ENCODE measurements at places on chromosomes 7 and 10.

- DNase-seq = no peak
Observed at GRCh38 chr7:108525327-108525984, 479 bp downstream of the PNPLA8 start.

GRCh38 chr10:70804421-70804808, 11.3 kb upstream of the SGPL1 start:
- no peak for DNase-seq

- DNase-seq = no peak
Observed at GRCh38 chr7:28052933-28053332, 127.7 kb downstream of the JAZF1 start.

DNA sequence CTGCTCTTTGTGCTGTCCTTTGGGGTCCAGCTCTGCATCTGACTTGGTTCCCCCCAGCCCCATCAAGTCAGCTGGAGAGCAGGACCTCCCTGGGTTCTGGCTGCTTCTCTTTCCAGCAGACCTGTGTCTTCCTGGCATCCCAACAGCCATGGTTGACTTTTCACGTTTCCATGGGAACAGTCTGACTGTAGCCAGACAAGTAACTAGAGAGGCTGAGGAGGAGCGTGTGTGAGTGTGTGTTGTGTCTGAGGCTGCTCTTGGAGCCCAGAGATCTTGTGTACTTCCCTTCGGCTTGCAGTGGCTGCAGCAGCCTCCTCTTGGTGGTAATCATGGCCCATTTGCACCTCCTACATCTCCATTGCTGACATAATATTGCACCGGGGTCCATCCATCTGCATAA, 332.0 kb downstream of the RPS24 start:
- DNase-seq = no peak

DNA sequence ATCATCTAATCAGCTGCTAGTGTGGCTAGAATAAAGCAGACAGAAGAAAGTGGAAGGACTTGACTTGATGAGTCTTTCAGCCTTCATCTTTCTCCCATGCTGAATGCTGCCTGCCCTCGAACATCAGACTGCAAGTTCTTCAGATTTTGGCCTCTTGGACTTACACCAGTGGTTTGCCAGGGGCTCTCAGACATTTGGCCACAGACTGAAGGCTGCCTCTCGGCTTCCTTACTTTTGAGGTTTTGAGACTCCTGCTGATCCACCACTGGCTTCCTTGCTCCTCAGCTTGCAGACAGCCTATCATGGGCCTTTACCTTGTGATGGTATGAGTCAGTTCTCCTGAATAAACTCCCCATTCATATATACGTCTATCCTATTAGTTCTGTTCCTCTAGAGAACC, 26.0 kb downstream of the PLPP4 start:
- DNase-seq = no peak

- DNase-seq = no peak
Observed at GRCh38 chr10:35986756-35987502, 344.8 kb upstream of the FZD8 start.

DNA sequence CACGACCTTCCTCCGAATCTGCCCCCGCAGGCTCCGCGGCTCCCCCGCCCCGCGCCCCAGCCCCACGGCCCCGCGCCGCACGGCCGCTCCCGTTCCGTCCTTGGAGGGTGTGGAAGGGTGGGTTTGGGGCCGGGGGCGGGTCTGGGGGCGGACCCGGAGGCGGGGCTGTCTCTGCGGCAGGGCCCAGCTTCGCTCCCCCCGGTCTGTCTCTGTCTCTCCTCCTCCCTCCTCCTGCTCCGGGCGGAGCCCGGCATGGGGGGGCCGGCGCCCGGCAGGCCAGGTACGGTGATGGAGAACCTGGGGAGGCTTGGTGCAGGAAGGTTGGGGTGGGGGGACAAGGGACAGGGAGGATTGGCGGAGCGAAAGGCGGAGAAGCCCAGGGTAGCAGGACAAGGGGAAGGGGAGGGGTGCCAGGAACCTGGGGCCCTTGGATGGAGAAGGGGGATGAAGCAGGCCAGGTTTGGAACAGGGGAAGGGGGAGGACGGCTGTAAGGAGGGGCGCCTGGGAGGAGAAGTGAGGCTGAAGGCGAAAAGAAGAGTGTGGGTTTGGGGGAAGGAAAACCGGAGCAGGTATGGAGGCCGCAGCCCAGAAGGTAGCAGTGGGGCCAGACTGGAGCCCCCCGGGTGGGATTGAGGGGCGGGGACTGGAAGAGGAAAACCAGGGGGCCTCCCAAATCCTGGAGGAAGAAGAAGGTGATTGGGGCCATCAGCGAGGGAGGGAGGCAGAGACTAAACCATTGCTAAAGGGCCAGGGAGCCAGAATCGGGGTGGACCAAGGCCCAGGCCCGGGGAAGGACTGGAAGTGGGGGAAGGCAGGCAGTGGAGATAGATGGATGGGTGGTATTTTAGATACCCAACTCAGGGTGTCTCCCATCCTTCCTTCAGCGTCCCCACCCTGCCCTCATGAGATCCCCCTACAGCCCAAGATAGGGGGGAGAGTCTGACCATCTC, at the start of gene NYAP1:
Gene NYAP1, plus strand, starts transcription at position 206 of the 951 bp plus-strand sequence. CDS start 1,385 bp downstream, outside the sequence.
- DNase-seq = no peak

DNA sequence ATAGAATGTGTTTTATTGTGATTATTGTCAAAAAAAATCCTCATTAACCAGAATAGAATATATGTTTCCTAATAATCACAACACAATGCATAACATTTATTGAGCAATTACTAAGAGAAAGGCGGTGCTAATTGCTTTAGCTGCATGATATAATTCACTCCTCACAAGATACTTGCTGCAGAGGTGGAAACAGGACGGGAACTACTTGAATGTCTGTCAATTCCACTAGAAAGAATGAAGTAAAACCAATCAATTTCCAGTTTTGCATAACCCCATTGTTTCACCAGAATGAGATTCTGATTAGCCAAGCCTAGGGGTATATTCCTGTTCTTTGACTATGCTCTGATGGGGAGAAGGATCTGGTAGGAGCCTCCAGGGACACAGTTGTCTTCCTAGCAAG, 239.1 kb upstream of the NRP1 start:
- DNase-seq = no peak

DNA sequence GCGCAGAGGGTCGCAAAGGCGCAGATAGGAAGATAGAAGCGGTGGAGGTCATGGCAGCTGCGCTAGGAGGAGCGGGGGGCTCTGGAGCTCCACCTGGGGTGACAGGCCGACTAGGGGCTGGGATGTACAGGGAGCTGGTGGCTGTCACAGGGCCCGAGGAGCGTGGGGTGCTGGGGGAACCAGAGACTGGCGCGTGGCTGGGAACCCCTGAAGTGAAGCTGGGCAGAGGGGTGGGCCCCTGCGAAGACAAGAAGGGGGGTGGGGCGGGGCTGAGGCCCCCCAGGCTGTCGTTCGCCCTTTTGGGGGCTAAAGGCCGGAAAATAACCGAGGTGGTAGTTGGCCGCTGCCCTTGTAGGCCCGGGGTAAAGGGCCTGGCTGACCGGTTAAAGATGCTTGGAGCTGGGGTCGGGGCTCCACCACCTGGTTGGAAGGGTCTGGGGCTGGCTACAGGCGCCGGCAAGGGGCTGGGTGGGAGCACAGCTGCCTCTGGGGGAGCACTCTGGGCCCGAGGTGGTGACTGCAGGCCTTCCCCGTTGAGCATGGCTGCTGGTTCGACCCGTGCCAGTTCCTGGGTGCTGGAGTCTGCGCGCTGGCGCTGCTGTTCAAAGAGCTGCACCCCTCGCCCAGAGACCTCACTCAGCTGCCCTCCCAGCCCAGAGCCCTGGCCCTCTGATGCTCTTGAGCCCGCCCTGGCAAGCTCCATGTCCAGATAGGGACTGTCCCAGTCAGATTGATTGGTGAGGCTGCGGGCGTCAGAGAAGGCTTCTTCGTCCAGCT, 6.8 kb upstream of the MYOZ1 start:
- DNase-seq = no peak

- no peak for DNase-seq
Observed at GRCh38 chr7:143300959-143301935, 13.1 kb downstream of the CASP2 start.

GRCh38 chr7:131608116-131608500, 51.7 kb upstream of the PODXL start:
- no peak for DNase-seq

GRCh38 chr10:7491949-7492659, 81.3 kb upstream of the SFMBT2 start:
- DNase-seq = no peak

- no peak for DNase-seq
Observed at GRCh38 chr7:132065989-132066603, 509.7 kb upstream of the PODXL start.

DNA sequence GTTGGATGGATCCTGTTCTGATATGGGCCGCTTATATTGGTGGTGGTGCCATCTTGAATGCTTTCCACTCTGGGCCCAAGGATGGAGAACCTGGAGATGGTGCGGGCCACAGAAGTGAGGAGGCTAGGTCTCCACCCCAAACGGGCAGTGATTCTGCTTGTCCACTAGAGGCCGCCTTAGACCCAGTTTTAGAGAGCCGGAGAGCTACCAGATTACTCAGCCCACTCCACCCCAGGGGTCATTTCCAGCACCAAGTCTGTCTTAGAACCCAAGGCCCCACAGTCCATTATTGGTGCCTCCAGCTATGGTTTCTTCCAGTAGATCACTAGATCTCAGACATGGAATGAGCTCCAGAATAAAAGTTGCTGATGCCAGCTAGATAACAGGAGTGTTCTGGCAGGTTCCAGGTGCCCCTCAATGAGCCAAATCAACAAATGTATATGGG, 11.8 kb upstream of the CAMK2G start:
- DNase-seq = no peak

DNA sequence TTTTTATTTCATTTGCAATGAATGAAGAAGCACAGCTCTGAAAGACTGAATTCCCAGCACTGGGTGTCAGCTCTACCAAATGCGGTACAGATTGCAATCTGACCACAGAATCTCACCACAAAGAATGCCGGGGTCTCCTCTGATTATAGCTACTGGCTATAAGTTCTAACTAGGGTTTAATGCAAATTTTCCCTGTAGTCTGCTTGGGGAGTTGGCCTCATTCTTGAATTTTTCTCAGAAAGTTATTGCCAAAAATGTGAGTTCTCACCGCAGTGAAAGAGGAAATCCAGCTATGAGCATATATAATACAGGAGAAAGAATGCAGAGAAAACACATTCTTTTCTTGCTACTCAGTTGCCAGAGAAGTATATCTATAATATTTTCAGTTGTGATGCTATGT, 1255.7 kb upstream of the LRRTM3 start:
- DNase-seq = no peak

DNA sequence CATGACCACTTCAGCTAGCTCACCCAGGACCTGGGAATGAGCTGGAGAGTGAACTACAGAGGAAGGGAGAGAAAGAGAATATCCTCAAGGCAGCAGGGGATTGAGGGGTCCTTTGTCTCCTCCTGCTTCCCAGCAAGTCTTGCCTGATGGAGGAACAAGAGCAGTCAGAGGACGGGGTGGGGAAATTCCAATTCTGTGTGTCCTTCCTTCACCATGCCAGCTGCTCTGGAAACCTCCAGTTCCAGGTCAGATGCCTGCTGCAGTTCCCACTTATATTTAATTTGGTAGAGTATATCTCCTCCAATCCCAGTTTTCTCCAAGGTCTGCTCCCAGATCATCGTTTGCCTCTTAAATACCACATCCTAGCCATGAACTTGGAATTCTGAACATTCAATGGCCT, 21.4 kb upstream of the LEP start:
- DNase-seq = no peak

DNA sequence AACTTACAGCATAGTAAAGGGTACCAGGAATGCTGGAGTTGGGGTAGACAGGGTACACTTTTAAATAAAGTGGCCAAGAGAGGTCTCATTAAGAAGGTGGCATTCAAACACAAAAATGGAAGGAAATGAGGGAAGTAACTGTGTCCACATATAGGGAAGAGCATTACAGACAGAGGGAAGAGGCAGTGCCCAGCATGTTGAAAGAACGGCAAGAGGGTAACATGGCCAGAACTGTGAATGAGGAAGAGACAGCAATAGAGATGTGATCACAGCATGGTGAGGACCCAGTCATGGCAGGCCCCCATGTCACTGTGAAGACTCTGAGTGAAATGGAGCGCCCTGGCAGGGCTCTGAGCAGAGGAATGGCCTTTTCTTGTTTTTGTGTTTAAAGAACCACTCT, 35.1 kb upstream of the ZNRF2 start:
- DNase-seq = no peak

GRCh38 chr10:84355106-84355505, 26.7 kb downstream of the CCSER2 start:
- no peak for DNase-seq

- no peak for DNase-seq
Observed at GRCh38 chr7:114102131-114102530, 183.3 kb upstream of the PPP1R3A start.

GRCh38 chr7:191981-192649, at the start of gene FAM20C:
TSS of gene FAM20C (plus strand) at chr7:192571. CDS start at chr7:193200, 629 bp downstream.
- DNase-seq = no peak

- no peak for DNase-seq
Observed at GRCh38 chr10:30185341-30185740, 126.0 kb upstream of the JCAD start.

GRCh38 chr7:94687810-94688209, 31.9 kb upstream of the SGCE start:
- DNase-seq = no peak

DNA sequence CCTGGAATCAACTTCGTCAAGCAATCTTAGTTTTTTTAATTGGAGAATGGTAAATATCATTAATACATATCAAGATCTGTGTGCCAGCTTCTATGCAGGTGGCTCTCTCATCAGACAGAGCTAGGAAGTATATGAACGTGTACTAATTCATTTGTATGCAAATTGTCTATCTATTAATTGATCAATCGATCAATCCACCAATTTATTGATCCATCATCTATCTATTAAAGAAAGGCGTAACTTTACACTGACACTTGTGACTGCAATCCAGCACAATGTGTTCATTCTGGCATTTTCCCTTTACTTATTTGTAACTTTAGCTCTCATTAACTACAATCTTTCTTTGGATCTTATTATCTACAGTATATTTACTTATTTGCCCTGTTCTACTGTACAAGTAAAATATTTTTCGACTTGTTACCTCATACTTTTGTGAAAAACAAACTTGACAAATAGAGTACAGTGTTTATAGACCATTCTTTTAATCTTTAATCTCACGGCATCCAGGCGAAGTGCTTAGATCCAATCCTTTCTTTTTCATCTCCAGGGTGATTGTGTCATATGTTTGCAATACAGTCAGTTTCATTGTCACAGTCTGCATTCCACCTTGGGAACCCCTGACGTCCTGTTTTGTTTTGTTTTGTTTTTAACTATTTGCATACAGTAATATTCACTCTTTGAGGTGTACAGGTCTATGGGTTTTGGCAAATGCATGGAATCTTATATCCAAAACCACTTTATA, 22.0 kb upstream of the GHRHR start:
- no peak for DNase-seq

- DNase-seq = no peak
Observed at GRCh38 chr10:22635650-22636049, 78.7 kb downstream of the PIP4K2A start.

DNA sequence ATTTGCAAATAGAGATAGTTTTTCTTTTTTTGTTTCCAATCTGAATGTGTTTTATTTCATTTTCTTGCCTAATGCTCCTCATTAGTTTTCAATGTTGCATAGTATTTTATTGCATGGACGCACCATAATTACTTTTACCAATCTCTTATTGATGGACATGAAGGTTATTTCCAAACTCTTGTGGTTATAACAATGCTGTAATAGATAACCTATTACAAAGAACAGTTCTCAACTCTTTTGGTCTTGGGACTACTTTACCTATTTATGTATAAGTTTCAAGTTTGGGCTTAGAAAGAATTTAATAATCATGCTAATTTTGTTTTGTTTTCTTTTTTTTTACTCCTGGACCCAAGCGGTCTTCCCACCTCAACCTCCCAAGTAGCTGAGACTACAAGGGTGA, 7.0 kb downstream of the SHLD2 start:
- DNase-seq = no peak

GRCh38 chr7:81036057-81036456, 117.2 kb upstream of the SEMA3C start:
- no peak for DNase-seq

Data from chondrocyte (in vitro differentiated cells).